ENCODE measurements at places on chromosomes 13 and 19. TPM values are rescaled to one million over a fixed set of nuclear protein-coding genes. Genes with fewer than 3 reads are reported as not detected.

Gene CCDC169
- not detected for total RNA-seq

Gene LILRA2
- total RNA-seq = 0.37 TPM

- DNase-seq = no peak
Observed at GRCh38 chr19:45117167-45117594, 24.2 kb downstream of the PPP1R37 start.

Gene PDE4C
- total RNA-seq = not detected

DNA sequence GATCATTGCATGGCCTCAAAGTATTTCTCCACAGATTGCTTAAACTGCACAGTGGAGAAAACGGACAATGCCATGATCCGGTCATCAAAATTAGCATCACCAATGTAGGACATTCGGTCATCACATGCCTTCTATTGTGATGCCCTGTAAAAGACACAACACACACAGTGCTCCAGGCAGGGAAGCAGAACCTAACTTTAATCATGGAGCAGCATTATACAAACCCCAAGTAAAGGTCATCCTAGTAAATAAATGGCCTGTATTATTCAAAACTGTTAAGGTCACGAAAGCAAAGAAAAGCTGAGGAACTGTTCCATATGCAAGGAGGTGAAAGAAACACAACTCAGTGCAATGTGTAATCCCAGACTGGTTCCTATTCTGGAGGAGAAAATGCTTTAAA lies 42.2 kb downstream of the TGDS start:
- DNase-seq = no peak

- no peak for DNase-seq
Observed at GRCh38 chr13:28092431-28092830, 7.9 kb downstream of the FLT3 start.

Gene EFNA2
- total RNA-seq = not detected

DNA sequence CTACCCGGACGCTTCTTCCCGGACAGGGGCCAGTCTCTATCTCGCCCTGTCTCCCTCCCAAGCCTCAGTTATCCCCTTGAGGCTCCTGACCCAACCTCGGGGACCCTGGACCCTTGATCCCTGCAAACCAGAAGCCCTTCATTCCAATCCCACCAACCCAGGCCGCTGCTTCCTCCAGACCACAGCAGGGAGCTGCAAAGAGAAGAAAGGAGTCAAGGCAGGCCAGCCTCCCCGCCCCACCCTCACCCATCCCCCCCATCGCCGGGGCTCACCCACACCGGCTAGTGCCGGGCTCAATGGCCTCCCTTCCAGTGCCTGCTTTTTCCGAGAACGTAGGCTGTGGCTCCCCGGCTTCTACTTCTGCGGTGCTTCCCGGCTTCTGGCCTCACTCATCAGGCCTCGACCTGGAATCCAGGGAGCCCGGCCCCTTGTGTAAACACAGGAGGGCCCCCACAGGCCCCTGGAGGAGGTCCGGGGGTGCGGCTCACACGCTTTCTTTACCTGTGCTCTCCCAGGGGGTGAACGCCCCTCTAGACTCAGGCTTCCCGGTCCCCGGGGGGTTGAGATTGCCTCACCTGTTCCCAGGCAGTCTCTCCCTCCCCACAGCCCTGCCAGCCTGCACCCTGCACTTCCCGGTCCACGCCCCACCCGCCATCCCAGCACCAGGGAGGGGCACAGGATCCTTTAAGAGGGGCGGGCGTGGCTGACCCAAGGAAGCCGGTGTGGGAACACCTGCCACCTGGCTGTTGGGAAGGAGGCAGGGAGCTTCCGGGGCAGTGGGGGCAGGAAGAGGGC lies at the start of gene FAM83E:
FAM83E (minus strand) TSS at position 641 of the 795 bp plus-strand sequence. CDS start 1,704 bp downstream, outside the sequence.
- no peak for DNase-seq

DNA sequence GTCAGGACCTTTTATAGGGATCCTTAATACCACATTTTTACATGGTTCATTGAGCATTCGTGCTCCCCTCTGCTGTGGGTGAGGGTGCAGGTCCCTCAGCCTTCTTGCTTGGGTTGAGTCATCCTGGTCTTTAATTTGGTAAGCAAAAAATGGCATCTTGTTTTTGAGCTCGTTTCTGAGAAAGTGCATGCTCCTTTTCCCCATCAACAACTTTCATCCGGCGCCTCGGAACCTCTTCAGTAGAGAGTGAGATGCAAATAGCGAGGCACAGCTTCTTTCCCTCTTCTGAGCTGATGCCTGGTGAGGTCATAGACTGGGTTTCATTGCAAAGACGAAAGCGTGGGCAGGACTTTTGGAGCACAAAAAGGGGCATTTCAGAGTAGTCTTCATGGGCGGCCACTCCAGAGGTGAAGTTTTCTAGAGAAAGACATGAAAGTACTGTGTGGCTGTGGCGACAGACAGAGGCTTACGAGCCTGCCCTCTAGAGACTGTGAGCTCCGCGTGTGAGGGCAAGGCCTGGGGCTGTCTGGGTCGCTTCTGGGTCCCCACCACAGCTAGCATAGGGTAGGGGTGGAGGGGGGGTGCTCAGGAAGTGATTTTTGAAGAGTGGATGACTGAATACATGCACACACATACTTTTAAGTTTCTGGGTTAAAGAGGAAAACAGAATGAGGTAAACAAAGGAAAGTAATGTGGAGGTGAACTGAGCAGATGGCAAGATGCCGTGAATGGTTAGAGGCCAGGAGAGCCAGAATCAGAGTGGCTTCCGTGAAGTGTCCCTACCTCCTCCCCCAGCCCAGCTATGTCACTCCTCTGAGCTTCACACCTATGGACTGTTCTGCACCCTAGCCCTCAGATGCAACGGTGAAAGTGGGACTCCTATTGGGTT lies 44.3 kb downstream of the BBC3 start:
- DNase-seq = peak; percentile 81

DNA sequence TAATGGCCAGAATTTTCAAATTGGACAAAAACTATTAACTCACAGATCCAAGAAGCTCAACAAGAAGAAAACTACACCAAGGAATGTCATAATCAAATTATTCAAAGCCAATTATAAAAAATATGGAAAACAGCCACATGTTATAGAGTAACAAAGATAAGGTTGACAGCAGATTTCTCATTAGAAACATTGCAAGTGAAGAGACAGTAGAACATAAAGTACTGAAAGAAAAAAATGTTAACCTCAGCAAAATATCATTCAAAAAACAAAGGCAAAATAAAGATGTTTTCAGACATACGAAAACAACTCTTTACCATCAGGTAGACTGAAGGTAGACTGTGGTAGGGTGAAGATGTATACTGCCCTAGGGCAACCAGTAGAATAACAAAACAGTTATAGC lies 83.4 kb downstream of the KCNRG start:
- DNase-seq = no peak

GRCh38 chr19:5466814-5467291 lies 11.6 kb downstream of the ZNRF4 start:
- no peak for DNase-seq

Gene CYP4F2
- total RNA-seq = not detected

GRCh38 chr19:14774373-14774772 lies 4.0 kb downstream of the ADGRE2 start:
- no peak for DNase-seq

Gene NPAS1
- total RNA-seq = 0.36 TPM

DNA sequence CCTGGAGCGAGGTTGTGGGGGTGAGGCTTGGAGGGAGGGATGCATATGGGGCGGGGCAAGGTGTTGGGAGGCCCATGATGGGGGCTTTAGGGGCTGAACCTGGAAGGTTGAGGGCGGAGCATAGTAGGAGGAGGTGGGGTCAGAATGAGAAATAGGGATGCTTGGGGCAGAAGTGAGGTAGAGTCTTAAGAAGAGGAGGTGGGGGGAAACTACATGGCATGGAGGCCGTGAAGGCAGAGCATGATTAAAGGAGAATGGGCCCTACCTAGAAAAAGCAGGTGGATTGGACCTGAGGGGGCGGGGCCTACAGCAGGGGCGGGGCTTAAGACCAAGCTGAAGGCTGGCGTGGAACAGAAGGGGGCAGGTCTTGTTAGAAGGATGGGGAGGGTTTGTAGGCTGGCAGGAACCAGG lies 799 bp downstream of the NR1H2 start:
- DNase-seq = peak; percentile 59

DNA sequence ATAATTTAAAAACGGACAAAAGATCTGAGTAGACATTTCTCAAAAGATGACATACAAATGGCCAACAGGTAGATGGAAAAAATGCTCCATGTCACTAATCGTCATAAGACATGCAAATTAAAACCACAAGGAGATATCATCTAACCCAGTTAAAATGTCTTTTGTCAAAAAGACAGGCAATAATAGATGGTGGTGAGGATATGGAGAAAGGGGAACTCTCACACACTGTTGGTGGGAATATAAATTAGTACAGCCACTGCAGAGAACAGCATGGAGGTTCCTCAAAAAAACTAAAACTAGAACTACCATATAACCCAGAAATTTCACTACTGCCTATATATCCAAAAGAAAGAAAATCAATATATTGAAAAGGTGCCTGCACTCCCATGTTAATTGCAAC lies 37.9 kb downstream of the OR10H4 start:
- no peak for DNase-seq

GRCh38 chr13:20461860-20462532 lies 63.7 kb downstream of the CRYL1 start:
- DNase-seq = no peak

DNA sequence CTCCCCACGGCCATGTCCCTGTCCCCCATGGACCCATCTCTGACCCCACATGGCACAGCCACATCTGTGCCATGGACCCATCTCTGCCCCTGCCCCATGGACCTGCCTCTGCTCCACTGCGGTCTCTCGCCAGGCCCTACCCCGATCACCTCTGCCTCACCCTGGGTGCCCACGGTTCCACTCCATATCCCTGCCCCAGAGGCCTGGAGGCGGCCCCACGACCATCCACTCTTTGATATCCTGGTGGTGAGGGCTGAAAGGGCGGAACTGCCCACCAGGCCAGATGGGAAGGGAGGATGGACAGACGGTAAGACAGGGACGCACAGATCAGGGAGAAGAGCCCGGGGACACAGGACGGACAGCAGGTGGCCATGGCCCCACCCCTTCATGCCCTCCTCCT lies 327 bp downstream of the PTGER1 start:
- no peak for DNase-seq

Gene RASAL3
- total RNA-seq = 296 TPM

- no peak for DNase-seq
Observed at GRCh38 chr13:77172650-77173049, 145.7 kb upstream of the FBXL3 start.

DNA sequence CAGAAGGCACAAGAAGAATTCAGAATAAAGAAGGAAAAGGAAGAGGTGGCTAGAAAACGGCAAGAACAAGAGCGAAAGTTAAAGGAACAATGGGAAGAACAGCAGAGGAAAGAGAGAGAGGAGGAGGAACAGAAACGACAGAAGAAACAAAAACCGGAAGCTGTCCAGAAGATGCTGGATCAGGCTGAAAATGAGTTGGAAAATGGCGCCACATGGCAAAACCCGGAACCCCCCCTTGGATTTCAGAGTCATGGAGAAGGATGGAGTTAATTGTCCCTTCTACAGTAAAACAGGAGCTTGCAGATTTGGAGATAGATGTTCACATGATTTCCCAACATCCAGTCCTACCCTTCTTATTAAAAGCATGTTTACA lies 6.7 kb downstream of the CD209 start:
- DNase-seq = no peak

Gene TPGS1
- total RNA-seq = 39.4 TPM

GRCh38 chr19:6066661-6067646 lies 43.3 kb downstream of the RFX2 start:
- DNase-seq = peak; percentile 48

- no peak for DNase-seq
Observed at GRCh38 chr13:40480012-40480914, 186.2 kb downstream of the FOXO1 start.
